ENCODE measurements at places on chromosomes 6 and 20.

DNA sequence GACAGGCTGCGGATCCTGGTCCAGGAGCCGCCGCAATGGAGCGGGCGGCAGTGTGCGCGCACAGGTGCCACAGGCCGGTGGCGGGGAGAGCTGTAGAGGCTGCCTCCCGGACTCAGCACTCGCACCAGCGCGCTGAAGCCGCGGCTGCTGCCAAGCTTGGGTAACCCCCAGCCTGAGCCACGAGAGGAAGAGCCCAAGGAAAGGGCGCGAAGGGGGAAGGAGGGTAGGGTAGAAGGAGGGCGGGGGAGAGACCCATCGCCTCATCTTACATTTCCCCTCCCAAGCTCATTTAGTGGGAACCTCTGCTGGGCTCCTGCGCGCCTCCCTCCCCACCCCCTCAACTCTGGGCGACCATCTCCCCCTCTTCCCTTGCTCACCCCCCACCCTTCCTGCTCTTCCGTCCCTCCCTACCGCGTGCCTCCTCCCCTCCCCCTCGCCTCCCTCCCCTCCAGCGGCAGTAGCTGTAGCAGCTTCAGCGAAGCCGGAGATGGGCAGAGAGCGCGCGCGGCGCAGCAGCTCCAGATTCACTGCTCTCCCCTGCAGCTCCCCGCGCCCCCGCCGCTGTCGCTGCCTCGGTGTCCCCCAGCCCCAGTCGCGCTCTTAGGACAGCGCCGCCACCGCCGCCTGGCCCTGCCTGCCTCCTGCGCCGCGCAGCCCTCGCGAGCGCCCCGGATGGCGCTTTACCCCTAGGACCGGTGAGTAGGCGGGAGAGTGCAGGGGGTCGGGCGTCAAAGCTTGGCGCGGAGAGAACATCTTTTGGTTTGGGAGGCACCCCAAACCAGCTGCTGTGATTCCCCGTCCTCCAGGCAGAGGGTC, at the start of gene FUT9:
FUT9 (plus strand) TSS at position 457 of the 816 bp plus-strand sequence. CDS start 187,182 bp downstream, outside the sequence.
- DNase-seq = peak; percentile 86

DNA sequence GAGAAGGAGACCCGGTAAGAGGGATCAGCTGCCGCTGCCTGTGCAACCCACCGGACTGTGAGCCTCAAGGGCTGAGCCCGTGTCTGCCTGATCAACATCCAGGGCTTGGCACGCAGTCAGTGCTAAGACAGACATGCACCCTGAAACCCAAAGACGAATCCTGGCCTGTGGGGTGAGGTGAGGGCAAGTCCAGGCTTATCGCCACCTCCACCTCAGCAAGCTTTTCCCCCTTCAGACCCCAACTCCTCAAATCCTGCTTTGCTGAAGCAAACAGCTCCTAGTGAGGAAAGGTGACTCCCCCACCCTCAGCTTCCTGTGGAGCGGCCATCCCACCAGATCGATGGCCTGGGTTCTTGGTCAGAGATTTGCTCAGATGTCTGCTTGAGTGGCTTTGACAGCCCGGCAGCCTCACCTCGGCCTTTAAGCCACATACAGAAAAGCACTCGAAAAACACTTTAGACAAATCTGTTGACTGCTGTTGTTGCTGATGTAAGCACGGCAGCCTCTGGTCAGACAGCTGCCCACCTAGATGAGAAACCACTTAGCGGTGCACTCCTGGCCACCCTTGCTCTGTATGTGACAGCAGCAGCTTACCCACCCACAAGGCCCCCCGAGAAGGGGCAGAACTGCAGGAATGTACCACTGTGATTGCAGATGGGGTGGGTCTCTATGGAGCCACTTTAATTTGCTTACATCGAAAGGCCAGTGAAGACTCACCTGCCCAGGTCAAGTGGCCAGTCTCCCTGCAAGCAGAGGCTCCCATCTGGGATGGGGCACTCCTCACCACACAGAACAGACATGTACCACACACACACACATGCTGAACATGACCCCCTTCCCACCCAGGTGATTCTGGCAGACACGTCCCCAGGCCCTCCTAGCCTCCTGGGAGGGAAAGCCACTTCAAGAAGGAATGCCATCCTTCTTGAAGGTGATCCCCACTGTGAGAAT, 14.8 kb downstream of the MTCH1 start:
- DNase-seq = no peak

DNA sequence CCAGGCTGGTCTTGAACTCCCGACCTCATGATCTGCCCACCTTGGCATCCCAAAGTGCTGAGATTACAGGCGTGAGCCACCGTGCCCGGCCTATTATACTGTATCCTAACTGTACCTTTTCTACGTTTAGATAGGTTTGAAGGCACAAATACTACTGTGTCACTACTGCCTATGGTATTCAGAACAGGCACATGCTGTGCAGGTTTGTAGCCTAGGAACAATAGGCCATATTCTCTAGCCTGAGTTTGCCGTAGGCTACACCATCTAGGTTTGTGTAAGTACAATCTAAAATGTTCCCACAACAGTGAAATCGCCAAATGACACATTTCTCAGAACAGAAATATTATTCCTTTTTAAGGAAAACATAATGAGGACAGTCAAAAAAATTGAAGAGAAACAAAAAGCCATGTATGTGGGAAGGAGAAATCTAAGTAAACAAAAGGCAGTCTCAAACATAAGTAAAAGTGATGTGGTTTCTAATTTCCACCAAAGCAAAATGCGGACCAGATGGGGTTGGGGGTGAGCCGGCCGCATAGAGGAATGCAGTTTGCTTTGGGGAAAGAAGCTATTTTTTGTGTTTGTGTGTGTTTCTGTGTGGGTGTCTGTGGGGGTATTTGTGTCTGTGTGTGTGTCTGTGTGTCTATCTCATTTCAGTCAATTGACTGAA, 192.6 kb upstream of the SALL4 start:
- no peak for DNase-seq

DNA sequence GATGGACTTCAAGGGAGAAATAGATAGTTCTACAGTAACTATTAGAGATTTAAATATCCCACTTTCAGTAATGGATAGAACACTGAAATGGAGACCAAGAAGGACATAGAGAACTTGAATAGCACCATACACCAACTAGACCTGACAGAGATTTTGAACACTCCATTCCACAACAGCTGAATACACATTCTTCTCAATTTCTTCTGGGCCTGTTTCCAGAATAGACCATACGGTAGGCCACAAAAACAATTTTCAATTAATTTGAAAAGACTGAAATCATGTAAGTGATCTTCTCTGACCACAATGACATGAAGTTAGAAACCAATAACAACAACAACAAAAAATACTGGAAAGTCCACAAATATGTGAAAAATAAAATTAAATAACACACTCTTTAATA, 979.1 kb upstream of the FLRT3 start:
- no peak for DNase-seq

All from mesendoderm (in vitro differentiated cells).